ENCODE measurements at places on chromosomes 13 and 19.
A peak's percentile ranks its signal among the peaks of the same experiment; 100 is the strongest.

- no peak for DNase-seq
These were observed 77.7 kb downstream of the LRRC63 start for GRCh38 chr13:46289260-46289955.

GRCh38 chr19:52567921-52568320 is 2.2 kb upstream of the ZNF701 start:
- no peak for DNase-seq

DNA sequence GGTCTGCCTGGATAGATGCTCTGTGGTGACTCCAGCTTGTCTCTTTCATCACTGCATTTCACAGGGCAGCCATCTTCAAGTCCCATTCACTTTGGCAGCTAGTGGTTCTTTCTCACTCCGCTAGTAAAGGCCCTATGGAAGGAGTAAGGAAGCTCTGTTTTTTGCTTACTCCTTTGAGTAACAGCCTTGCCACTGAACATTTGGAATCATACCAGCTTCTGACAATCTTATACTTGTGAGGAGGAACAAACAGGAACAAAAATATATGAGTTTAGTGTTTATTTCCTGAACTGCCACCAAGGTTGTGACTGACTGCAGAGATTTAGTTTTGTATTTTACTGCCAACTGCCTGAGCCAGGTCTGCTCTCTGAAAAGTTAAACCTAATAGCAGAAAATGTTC is 38.7 kb downstream of the KCTD4 start:
- no peak for DNase-seq

- peak; percentile 3 for DNase-seq
These were observed 517.2 kb upstream of the SLITRK1 start for GRCh38 chr13:84399320-84400085.

GRCh38 chr13:23934520-23934919 is 37.2 kb upstream of the C1QTNF9B start:
- no peak for DNase-seq

DNA sequence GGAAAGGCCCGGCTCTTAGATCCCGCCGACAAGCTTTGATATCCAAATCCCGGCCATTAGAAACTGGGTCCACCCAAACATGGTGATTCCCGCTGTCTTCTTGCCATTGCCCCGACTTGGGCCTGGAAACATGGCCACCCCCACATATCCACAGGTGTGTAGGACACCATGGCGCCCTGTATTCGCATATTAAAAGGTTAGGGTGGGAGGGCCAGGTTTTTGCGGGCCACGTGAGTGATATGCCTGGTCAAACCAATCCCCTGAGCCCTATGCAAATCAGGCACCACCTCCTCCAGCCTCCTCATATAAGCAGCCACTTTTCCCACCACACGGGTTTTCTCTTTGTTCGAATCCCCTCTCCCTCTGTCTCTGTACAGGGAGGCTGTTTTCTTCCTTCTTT is 766.4 kb downstream of the UQCRFS1 start:
- no peak for DNase-seq

DNA sequence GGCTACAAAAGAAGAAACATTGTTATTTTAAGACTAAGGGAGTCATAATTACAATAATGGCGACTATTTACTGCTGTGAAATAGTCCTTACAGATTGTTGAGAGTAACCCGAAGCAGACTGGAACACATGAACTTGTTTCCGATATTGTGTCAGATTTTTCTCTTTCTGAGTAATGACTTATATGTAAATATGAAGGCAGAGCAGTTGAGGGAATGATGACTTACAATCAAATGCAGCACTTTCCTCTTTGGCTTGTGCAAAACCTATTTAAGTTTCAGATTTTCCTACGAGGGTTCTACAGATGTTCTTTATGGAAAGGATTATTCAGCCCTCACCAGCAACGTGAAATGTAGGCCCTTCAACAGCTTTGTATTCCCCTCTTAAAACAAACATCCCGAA is 198.6 kb downstream of the RGCC start:
- no peak for DNase-seq

DNA sequence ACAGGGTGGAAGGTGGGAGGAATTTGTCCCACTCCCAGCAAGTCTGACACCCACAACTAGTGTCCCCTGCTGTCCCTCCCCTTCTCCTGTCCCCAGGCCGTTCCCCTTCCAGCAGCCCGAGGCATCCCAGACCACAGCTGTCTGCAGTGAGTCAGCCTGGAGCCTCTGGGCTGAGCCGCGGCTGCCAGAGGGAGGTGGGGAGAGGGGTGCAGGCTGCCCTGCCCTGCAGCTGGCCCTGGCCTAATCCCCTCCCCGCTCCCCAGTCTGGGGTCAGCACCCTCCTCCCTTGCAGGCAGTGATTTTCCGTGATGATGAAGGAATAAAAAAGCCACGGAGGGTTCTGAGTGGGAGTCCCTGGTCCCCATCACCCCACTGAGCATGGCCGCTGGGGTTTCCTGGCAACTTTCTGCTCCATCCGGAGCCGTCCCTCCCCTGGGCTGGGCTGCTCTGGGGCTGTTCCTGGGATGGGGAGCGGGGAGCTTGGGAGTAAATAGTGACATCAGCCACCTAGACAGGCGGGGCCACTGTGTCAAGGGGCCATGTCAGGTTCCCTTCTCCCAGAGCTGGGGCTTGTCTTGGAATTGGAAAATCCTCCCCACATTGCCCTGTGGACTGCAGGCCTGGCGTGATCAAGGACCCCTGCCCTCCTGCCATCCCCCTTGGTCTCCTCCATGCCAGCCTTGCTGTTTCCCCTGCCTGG is 16.8 kb downstream of the SPC24 start:
- DNase-seq, result no peak

GRCh38 chr19:14411161-14411937 is 7.8 kb downstream of the DDX39A start:
- DNase-seq, result no peak

DNA sequence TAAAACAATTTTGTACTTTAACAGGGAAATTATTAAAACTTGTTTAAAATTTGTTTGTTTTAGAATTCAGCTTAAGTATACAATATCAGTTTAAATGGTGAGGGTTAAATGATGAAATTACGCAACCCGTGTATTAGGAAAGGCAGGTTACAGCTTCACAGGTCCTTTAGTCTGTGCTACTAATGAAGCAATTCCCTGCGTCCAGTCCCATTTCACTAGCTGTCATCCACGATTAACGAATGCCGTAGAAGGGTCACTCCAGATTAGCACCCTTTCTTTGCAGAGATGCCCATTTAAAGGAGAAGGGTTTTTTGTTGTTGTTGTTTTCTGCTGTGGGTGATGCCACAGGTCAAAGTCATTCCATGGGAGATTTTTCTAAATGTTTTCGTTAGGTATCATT is 457.6 kb upstream of the SLC10A2 start:
- no peak for DNase-seq

DNA sequence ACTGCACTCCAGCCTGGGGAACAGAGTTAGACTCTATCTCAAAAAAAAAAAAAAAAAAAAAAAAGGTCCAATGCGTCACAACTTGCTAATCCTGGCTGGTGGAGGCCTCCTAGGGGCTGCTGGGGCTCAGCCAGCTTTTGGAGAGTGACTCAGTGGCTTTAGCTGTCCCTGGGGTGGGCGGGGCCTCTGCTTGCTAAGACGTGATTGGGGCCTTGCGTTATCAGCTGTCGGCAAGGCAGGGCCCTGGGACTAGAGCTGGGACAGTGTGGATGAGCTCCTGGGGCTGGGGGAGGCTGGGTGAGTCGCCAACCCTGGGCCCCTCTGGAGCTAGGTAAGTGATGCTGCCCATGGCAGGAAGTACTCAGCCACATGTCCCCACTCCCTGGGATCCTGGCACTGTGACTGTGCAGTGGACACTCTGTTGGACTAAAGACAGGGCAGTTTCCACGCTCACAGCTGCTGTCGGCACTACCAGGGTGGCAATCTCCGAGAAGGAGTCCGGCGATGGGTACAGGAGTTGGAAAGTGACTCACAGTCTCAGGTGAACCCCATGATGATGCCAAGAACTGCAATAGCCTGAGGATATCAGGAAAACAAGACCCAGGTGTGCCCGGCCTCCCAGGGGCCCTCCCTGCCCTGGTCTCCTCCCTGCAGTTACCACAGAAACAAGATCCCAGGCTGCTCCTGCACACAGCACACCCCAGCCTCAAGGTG is 32.2 kb downstream of the F2RL3 start:
- no peak for DNase-seq

DNA sequence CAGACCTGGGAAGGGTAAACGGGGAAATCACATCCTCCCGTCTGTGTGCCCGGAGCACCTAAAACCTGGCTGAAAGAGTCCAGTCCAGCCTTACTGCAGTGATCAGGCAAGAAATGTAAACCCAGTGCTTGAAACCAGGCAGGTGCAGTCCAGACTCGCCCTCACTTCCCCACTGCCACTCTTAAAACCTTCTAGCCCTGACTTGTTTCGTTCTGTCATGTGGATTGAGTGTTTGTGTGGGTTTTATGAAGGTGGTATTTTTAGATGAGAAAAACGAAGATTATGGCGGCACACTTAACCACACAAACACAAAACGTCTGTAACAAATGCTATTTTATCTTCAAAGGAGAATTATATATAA is 839 bp upstream of the CKAP2 start:
- peak; percentile 35 for DNase-seq

GRCh38 chr13:97231118-97231828 is 9.1 kb downstream of the MBNL2 start:
- DNase-seq, result no peak

GRCh38 chr13:110201114-110201513 is 105.8 kb downstream of the COL4A1 start:
- no peak for DNase-seq

GRCh38 chr13:32086791-32087441 is 55.3 kb downstream of the FRY start:
- no peak for DNase-seq
